Foreskin melanocyte (primary cell): ENCODE measurements at places on chromosomes 5 and 9.

GRCh38 chr5:157076558-157076957 lies 17.6 kb upstream of the HAVCR1 start:
- DNase-seq: no peak

GRCh38 chr9:79334711-79335110 lies 237.1 kb upstream of the TLE4 start:
- no peak for DNase-seq

DNA sequence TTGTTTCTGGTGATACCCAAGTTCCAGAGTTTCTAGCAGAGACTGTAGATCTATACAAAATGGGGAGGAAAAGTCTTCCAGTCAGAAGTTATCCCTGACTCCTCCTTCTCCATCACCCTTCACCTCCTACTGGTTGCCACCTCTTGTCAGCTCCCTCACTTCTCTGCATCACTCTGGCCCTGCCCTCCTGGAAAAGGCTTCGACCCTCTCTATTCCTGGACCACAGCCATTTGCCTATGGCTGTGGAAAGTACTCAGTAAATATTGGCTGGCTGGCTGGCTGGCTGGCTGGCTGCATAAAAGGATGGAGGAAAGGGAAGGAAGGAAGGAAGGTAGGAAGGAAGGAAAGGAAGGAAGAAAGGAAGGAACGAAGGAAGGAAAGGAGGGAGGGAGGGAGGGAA lies 32.7 kb upstream of the ABCA1 start:
- no peak for DNase-seq

DNA sequence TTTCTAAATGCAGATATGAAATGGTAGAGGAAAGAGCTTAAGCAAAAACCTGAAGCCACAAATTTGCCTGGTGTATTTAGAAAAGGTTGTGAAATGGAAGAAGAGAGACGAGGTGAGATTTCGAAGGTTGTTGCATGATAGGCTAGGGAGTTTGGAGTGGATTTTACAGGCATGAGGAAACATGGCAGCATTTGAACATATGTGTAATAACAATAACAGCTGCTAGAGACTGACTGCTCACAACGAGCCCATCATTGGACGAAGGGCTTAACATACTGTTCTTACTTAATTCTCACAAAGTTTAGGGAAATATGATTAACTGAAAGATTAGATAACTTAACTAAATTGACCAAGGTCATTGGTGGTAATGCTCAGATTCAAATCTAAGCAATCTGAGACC lies 108.1 kb downstream of the JAKMIP2 start:
- no peak for DNase-seq

DNA sequence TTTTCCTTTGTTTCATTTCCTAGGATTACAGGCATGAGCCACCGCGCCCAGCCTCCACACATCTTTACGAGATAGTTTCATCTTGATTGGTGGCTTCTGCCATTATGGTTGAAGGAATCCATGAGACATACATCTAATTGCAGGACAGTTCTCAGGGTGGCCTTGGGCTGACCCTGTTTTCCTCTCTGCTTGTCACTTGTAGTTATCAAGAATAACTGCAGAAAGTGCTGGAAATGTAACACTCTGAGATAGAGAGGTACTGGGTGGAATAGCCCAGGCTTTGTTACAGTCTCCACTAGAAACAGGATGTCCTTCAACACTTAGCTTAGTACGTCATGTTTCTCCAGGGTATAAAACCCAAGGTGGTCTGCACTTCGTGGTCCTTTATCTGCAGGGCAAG lies 10.7 kb downstream of the UGT3A2 start:
- DNase-seq: no peak

GRCh38 chr5:65902104-65902503 lies 24.3 kb upstream of the ERBIN start:
- no peak for DNase-seq

- no peak for DNase-seq
Measured at GRCh38 chr9:136338511-136338910, 11.2 kb downstream of the GPSM1 start.

DNA sequence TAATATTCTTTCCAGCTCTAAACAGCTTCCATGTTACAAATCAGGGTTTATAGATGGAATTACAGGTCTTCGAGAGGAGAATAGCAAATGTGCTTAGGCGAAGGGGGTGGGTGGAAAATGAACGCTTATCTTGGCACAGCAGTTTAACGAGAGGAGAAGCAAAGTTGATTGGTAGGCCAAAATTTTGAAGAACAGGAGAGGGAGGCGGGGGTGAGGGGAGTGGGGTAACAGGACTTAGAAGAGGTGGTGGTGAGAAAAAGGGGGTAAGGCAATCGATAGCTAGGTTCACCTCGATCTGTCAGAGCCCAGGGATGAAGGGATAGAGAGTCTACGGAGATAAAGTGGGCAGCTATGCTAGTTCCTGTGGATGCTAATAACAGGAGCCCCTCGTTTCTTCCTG lies 764 bp downstream of the ANKRA2 start:
- DNase-seq: no peak
